ENCODE measurements at places on chromosomes 6 and 20.
A peak's percentile ranks its signal among the peaks of the same experiment; 100 is the strongest.

GRCh38 chr6:10662742-10663141, 31.7 kb downstream of the C6orf52 start:
- no peak for DNase-seq

DNA sequence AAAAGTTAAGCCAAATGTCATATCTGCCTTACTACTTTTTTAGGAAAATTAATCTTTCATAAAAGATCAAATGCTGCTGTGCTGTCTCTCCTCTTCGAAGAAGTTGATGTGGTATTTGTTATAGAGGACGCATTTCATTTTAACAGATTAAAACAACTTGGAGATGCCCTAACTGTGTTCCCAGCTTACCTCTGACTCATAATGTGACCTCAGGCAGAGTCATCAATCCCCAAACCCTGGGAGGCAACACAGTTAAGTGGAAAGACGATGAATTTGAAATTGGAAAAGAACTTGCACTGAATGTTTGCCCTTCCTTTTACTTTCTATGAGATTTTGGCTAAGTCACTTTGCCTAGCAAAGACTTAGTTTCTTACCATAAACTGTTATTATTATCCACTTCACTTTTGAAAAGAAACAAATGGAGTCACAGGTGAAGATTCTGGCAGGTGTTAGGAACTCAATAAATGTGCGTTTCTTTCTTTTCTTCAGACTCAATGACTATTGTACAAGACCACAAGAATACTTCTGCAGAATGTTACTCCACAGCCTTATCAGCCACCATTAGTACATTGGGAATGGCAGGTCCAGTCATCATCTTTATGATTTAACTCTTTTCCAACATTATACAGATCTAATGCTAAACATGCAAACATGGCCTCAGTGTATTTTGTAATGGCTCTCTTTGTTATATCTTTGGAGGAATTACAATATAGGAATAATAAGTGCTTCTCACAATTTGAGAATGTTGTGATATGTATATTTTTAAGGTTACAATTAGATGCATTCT, 102.6 kb downstream of the COL21A1 start:
- DNase-seq = no peak

- no peak for DNase-seq
Observed at GRCh38 chr6:124659427-124659826, 302.8 kb upstream of the RNF217 start.

DNA sequence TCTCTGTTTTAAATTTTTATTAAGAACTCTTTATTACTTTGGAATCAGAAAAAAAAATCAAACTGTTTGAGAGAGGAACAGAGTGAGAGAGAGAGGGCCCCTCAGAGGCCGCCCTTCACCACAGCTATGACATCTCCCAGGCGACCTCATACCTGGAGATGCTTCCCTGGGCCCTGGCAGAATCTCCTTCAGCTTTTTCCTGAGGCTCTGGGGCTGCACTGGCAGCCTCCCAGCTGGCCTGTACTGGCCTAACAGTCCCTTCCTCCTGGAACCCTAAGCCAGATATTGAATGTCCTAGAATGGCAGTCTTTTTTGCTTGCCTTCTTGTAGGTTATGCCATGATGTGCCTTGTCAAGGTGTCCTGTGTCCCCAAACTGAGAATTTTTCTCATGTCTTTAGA, 13.7 kb downstream of the ABHD12 start:
- no peak for DNase-seq

DNA sequence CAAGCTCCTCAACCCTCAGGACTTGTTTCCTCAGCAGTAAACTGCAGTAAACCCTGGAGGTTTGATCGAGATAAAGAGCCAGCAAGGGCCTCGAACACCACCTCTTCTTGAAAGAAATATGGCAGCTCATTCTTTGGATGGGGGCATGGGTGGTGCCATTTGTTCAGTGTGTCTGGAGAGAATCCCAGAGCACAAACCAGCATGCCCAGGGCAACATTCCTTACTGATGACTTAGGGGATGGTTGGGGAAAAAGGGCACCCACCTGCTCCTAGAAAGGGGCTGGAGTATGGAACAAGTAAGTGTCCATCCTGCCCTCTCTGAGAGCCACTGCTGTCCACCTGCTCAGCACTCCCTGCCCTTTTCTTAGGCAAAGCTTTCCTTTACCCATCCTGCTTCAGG, 31.3 kb upstream of the ZFAND3 start:
- DNase-seq = no peak

DNA sequence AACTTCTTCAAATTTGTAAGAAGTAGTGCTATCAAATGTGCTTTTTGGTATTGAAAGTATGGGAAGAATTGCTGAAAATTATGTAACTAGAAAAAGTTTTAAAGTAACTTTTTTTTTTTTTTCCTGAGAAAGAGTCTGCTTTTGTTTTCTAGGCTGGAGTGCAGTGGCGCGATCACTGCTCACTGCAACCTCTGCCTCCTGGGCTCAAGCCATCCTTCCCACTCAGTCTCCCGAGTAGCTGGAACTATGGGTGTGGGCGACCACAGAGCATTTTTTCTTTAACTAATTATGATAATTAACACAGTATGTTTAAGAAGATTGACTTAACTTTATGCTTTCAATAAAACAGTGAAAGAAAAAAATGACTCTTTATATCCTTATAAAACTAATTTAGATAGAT, 38.4 kb downstream of the BMP5 start:
- DNase-seq = no peak

DNA sequence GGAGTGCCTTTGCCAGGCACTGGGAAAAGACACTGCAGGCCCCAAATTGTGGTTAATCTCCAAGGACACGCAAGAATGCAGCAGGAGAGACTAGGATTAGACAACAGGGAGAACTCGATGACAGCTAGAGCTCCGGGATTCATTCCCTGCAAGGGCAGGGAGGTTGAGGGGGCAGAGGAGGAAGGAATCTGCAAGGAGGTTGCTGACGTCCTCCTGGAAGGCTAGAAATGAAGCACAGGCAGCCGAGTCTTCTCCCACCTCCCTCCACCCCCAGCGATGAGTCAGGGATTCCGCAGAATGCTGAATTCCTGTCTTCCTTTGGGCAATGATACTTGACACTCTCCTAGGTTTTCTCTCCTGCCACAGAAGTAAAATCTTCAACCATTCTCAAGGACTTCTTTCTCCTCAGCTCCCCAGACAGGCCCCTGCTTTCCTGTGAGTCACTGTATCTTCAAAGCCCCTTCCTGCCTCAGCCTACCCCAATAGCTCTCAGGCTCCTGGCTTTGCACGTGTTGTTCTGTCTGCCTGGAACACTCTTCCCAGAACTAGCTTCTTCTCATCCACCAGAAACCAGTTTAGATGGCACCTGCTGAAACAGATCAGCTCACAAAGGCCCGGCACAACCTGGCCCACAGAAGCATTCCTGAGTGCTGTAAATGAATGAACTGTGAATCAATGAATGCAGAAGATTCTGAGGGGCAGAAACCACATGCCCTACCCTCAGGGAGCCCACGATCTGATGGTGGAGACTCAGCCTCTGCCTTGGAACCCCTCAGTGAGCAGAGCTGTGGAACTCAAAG, 85.6 kb downstream of the MRPL14 start:
- DNase-seq = peak; percentile 85

DNA sequence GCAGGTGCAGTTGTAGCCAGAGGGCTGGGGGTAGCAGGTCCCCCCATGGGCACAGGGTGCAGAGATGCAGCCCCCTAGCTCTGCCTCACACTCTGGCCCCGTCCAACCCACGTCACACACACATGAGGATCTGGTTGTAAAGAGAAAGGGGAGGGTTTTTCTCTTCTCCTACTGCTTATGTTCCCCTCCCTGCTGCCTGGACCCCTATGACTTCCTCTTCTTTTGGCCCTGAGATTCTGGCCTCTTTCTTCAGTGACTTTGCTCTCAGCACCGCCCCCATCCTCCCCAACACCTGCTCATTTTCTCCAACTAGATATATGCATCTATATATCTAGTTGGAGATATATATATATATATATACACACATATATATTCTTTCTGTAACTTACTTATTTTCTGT, 9.7 kb downstream of the NOTCH4 start:
- DNase-seq = no peak

DNA sequence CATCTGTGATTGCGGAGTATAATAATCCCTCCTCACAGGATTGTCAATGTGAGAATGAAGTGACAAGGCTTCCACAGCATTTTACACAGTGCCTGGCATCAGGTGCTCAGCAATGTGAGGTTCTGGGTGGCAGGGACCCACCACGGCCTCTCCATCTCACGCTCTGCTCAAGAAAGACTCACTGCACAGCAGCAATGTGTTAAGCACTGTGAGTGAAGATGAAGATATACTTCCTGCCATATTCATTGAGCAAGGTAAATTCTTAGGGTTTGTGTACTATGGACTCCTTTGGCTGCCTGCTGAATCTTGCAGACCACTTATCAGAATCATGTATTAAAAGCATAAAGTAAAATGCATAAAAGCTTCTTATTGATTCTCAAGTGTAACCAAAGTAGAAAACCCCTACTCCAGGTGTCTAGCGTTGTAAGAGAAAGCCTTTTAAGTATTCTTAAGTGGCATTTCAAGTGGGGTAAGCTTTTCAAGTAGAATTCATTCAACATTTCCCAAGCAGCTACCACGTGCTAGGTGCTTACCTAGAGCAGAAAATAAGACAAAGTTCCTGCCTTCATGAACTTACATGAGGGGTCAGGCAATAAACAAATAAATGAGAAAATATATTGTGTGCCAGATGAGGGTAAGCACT, 17.0 kb upstream of the MEP1A start:
- no peak for DNase-seq

- DNase-seq = no peak
Observed at GRCh38 chr20:58523072-58523970, 8.1 kb upstream of the APCDD1L start.

- no peak for DNase-seq
Observed at GRCh38 chr6:16740097-16740496, 21.2 kb downstream of the ATXN1 start.

GRCh38 chr6:127951172-127951917, 50.5 kb upstream of the THEMIS start:
- no peak for DNase-seq

GRCh38 chr20:11966186-11966585, 48.5 kb downstream of the BTBD3 start:
- no peak for DNase-seq

DNA sequence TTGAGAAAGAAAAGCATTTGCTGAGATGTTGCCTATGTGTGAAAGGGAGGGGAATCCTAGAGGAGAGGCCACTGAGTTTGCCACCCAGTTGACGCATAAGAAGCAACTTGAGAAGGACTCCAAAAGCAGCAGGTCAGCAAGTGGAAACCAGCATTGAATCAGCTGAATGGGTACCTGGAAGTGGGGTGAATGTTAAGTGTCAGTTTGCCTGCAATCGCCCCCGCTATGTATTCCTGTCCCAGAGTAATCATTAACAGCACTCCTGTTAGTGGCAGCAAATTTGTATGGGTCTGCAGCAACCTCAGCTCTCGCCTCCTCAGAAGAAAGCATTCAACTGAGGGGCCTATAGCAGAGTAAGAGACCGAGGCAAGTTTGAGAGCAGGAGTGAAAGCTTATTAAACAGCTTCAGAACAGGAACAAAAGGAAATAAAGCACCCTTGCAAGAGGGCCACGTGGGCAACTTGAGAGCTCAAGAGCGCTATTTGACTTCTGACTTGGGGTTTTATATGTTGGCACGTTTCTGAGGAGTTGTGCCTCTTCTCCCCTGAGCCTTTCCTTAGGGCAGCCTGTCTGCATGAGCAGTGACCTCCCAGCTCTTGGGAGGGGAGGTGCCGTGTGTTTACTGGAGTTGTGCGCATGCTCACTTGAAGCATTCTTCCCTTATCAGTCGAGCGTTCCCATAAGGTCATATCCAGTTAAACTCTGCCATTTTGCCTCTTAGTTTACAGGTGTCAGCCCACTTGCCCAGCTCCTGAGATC, 122.6 kb upstream of the PHACTR1 start:
- DNase-seq = no peak

- DNase-seq = no peak
Observed at GRCh38 chr6:33213166-33213988, 5.1 kb downstream of the RING1 start.

DNA sequence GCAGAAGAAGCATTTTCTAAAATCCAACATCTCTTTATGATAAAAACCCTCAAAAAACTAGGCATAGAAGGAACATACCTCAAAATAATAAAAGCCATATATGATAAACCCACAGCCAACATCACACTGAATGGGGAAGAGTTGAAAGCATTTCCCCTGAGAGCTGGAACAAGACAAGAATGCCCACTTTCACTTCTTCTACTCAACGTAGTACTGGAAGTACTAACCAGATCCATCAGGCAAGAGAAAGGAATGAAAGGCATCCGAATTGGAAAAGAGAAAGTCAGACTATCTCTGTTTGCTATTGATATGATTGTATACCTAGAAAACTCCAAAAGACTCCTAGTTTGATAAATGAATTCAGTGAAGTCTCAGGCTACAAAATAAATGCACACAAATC, 7.9 kb upstream of the CDK19 start:
- no peak for DNase-seq

DNA sequence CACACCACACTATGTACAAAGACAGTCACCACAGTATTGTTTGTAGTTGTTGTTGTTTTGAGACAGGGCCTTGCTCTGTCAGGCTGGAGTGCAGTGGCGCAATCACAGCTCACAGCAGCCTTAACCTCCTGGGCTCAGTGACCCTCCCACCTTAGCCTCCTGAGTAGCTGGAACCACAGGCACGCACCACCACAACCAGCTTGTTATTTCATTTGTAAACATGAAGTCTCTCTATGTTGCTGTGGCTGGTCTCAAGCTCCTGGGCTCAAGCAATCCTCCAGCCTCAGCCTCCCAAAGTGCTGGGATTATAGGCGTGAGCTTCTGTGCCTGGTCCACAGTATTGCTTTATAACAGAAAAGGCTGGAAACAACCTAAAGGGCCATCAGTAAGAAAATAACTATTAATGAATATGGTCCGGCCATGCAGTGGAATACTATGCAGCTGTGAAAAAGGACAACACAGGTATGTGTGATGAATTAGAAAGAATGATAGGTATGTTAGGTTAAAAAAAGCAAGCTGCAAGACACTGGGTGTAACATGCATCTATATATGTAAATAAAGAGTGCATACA, 30.0 kb upstream of the PTGIS start:
- DNase-seq = no peak

DNA sequence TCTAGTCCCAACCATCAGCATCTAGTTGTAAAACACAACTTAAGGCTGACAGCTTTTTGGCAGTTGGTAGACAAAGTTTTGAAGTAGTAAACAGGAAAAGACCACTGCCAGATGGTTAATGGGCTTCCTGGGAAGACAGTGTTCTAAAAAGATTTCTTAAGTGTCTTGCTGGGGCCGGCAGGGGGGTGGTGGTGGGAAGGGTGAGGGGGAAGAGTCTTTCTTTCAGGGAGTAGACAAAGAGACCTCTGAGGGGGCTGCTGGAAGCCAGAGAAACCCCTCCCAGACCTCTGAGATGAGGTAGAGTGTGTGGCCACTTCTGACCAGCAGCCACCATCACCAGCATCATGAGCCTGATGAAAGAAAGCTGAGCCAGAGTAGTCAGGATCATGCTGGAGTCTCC, 784.9 kb downstream of the TENT5A start:
- DNase-seq = no peak

GRCh38 chr6:130824978-130825694, 2.1 kb upstream of the SMLR1 start:
- no peak for DNase-seq

GRCh38 chr6:56386717-56387116, 139.3 kb upstream of the COL21A1 start:
- DNase-seq = no peak

GRCh38 chr6:37589941-37590340, 90.2 kb upstream of the CCDC167 start:
- no peak for DNase-seq

All from putamen (tissue), 1 donor.